ENCODE measurements at places on chromosomes 4 and X.

DNA sequence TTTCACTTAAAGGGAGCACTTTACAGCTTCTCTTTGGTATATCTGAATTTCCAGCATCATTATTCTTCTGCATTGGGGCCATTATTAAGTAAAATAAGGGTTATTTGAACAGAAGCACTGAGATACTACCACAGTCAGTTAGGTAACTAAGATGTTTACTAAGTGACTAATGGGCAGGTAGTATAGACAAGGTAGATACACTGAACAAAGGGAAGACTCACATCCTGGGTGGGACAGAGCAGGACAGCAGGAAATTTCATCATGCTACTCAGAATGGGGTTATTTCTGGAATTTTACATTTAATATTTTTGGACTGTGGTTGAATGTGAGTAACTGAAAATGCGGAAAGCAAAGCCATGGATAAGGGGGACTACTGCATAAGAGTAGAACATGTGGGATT lies 316.0 kb downstream of the CCSER1 start:
- no peak for DNase-seq

DNA sequence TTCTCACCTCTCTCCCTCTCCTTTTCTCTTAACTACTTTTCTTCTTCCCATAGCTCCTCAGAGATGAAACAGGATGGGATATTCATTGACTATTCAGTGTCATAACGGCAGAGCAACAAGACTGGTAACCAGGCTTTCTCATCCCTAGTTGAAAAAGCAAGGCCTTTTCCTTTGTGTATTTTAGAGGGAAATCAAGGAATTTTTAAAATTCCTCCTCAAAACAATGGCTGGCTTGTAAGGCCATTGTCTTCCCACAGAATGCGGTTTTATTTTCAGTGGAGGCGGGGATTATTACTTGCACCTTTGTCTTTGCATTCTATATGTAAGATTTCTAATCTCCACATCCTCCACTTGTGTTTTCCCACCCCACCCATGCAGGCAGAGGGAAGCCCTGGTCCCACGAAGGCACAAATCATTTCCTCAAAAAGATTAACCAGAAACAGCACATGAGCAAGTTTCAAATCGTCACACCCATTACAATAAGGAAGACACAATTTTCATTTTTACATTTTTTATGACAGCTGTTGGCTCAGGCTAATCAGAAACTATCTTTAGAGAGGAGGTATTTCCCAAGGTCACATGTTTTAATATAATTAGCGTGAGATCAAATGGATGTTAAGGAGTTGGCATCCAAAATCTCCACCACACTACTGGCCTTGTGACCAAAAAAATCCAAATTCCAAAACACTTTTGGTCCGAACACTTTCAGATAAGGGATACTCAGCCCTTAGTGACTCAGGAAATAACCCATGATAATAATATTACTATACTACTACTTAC lies 53.0 kb upstream of the KDR start:
- DNase-seq = no peak

DNA sequence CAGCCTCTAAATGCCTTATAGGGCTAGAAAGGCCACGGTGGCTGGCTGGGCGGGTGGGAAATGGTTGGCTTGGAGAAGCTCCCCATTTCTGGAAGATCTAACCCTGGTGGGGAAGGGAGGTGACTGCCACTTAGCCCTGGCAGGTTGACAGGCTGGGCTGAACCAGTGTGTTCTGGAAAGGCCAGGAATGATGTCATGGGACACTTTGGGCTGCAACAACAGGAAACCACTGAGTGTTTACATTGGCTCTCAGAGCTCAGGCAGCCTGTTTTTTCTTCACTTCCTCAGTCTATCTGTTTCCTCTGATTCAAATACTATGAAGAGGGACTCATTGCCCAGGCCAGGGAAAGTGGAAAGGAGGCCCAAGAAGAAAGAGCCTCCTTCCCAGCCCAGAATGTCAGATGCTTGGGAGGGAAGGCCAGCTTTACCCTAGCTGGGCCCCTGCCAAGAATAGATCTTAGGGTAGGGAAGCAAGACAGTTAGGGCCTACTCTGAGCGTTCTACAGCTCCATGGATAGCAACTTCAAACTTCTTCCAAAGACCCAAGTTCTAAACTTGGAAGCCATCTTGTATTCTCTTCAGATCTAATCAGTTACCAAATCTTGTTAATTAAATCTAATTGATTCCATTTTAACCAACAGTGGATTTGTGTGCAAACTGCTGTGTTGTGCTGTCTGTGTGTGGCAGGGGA lies 65.8 kb upstream of the MSN start:
- DNase-seq = peak; percentile 88

GRCh38 chr4:56870946-56871345 lies 36.8 kb upstream of the REST start:
- DNase-seq = peak; percentile 87

DNA sequence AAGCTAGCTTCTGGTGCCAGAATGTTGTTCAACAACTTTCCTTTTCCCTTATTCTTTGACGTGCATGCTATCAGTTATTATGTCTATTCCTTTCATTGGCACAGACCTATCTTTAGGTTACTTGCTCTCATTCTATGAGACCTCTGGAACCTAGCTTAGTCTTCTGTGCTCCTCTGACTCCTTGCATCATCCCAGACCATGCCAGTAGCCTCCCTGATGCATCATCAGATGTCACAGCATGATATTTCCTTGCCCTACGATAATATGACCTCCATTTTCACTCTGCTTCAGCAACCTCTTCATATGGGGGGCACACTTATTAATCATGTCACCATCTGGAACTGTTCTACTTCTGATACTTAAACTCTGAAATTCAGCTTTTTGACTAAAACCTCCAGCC lies 37.2 kb downstream of the CLCN5 start:
- DNase-seq = no peak

- DNase-seq = peak; percentile 73
These were observed 206.3 kb downstream of the SLC7A11 start for GRCh38 chr4:138035781-138036258.

Measured in AG10803 (cell line).